ENCODE measurements at places on chromosomes 1 and 21.

DNA sequence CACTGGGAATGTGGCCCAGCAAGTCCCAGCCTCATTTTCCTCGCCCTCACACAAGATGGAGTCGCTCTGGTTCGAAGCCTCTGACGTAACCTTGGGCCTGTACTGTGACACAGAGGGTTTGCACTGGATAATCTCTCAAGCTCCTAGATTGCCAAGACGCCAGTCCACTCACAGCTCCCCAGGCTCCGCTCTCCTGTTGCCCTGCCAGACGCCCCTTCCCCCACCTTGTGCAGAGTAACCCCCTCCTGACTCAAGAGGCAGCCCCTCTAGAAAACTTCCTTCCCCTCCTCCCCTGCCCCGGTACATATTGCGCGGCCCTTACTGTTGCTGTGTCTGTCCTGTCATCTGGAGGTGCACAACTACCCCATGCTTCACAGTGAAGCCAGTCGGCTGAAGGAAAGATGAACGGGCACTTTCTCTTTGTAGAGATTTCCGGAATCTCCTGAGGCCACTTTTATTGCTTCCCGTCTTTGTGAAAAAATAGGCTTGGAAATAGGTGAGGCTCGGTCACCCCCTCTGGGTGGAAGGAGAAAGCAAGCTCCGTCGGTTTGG, 981 bp upstream of the KIAA1614 start:
- peak; percentile 67 for DNase-seq

GRCh38 chr1:204139088-204139487, 12.8 kb downstream of the ETNK2 start:
- no peak for DNase-seq

GRCh38 chr1:171772312-171772711, 9.1 kb upstream of the METTL13 start:
- no peak for DNase-seq

DNA sequence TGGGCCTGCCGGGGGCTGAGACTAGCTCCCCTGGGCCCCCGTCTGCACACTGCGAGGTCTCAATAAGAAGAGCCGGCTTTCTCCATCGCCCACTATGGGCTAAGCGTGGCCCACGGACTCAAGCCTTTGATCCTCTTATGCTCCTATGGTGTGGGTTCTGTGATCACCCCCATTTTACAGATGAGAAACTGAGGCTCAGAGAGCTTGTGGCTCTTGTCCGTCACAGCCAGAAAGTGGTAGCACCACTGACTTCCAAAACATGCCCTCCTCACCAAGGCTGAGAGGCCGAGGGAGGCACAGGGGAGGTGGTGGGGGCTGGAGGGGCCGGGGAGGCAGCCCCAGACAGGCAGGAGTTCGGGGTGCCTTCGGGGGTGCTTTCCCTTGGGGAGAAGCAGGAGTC, 39.0 kb upstream of the CASZ1 start:
- no peak for DNase-seq

- DNase-seq: no peak
These were observed 13.9 kb downstream of the DDX20 start for GRCh38 chr1:111769517-111770146.

DNA sequence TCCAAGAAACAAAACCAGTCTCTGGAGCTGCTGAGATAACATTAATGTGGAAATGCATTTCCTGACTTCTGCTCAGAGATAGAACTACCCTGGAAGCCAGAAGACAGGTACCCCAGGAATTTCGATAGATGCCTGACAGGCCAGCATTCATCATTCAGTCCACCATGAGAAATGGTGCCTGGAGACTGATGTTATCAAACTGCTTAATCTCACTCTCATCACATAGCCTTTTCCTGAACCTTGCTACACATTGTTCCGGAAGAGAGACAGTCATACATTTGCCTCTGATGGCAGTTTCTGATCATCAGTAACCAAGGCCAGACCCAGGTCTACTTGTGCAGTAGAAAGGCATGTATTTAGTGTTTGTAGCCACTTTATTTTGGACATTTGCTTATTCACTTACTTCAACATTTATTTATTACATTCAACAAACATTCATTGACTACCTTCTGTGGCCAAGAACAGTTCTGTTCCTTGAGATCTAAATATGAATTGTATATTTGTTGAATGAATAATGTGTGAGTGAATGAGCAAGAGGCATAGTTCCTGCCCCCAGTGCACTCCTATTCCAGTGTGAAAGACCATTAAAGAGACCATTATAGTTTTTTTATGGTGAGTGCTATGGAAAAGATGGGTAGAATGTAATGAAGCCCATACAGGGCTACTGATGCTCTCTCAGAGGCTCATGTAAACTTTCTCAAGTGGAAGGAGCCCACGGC, 485.7 kb downstream of the NUF2 start:
- DNase-seq: no peak

DNA sequence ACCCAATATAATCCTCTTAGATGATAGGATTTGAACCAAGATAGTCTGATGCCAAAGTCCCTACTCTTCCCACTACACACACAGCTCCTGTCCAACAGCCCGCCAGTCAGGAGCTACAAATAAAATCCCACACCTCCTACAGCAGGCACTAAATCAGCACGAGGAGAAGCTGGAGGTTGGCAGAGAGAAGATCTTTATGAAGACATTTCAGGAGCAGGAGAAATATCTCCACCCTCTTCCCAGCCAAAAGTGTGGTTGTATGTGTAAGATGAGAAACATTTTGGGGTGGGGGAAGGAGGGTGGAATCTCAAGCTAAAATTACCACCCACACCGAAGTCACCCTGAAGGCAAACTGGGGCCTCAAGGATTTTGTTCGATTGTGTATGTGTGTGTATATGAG, 54.5 kb downstream of the PLXNA2 start:
- no peak for DNase-seq

GRCh38 chr1:42731585-42731984, 8.5 kb downstream of the CLDN19 start:
- DNase-seq: no peak

- no peak for DNase-seq
These were observed 108.2 kb downstream of the CLEC20A start for GRCh38 chr1:178388418-178389145.

DNA sequence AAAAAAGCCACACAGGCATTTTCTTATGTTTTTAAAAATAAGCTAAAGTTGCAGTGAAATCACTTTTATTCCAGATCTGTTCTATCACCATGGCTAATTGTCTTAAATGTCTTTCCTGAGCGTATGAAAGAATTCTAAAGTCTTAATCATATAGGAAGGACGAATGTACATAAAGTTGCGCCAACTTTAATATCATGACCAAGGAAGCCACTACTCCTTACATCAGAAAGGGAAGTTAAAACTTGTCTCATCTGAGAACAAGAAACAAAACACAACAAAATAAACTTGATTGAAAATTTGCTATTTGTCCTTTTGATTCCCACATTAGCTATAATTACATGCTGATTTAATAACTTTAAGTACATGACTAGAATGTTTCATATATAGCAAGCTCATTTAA, 26.5 kb downstream of the CNIH4 start:
- DNase-seq: no peak

GRCh38 chr1:181482521-181483284, 614 bp upstream of the CACNA1E start:
- no peak for DNase-seq

DNA sequence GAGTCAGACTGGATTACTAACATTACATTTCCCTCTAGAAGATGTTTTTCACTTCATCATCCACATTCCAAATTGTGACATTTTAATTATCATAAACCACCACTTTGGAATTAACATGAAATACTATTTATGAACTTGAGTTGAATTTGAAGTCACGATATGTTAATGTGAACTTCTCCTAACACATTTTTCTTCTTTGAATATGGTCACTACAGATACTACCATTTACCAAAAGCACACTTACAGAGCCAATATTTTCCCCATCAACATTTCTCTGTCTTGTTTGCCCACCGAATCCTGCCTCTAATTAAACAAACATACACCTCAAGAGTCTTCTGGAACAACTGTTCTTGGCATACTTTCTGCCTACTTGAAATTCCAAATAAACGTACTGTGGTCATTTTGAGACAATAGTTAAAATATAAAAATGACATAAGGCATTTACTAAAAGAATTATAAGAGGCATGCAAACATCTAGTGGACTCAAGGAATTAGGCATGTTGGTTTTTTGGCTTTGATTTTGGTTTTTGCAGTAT, 177.4 kb downstream of the AKT3 start:
- no peak for DNase-seq

- no peak for DNase-seq
These were observed 31.0 kb upstream of the EFCAB14 start for GRCh38 chr1:46749921-46750404.

- no peak for DNase-seq
These were observed 166.7 kb downstream of the MIS18A start for GRCh38 chr21:32112195-32112594.

GRCh38 chr21:46334351-46335140, 10.6 kb downstream of the PCNT start:
- DNase-seq: no peak

- DNase-seq: no peak
These were observed 86.9 kb upstream of the GORAB start for GRCh38 chr1:170445096-170445495.

GRCh38 chr1:2098301-2098698, 48.1 kb downstream of the PRKCZ start:
- no peak for DNase-seq

DNA sequence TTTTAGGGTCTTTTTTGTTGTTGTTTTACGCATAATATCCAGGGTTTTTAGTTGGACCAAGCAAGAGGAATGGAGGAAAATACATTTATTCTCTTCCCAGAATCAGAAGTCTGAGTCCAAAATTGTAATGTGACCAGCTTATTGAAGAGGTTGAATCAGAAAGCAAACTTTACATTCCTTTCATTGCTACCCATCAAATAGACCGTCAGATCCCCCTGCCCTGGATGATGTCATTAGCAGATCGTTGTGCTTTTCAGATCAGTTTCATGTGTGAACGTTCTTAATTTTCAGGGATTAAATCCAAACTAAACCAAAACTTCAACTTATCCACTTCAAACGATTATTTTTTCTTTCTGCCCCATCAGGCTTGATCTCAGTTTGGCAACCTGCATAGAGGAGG, 85.7 kb upstream of the NGF start:
- DNase-seq: no peak

- no peak for DNase-seq
These were observed 19.5 kb downstream of the LACTBL1 start for GRCh38 chr1:22953057-22953739.

DNA sequence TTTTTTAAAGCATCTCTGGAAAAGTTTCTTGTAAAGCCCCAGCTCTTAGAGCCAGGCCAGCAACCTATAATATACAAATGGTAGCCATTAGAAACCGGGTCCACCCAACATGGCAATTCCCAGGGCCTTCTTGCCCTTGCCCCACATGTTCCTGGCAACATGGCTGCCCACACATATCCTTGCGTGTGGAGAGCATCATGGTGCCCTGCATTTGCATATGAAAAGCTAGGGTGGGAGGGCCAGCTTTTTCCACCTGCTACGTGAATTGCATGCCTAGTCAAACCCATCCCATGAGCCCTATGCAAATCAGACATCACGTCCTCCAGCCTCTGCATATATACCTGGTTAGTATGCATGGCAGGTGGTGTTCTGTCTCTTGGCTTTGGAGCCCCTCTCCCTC, 88.2 kb downstream of the RABGAP1L start:
- DNase-seq: no peak

DNA sequence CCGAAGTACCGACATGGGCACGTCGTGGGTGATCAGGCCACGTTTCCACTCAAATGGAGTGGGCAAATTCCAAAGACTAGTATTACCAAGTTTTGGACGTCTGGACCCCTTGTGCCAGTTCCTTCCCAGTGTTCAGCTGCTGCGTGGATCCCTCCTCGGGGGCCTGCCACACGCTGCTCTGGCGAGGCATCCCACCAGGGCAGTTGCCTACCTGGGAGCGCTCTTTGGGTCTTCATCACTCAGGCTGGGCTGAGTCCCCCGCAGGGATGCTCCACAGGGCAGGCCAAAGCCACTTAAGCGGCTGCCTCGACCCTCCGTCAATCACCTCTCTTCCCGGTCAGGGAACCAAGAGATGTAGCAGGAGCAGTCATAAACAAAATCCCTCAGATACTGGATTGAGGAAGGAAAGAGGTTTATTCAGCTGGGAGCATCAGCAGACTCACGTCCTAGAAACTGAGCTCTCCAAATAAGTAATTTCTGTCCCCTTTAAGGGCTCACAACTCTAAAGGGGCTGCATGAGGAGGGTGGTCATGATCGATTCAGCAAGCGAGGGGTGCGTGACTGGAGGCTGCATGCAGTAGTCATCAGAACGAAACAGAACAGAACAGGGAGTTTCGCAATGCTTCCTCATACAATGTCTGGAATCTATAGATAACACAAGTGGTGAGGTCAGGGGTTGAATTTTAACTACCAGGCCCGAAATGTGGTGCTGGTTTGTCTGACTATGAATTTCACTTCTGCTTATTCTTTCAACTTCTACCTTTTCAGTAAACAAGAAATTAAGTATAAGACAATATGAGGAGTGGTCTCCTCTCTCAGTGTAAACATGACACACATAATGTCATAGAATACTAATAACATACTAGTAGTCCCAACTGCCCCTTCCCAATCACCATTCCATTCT, 998.6 kb upstream of the NCAM2 start:
- DNase-seq: no peak

DNA sequence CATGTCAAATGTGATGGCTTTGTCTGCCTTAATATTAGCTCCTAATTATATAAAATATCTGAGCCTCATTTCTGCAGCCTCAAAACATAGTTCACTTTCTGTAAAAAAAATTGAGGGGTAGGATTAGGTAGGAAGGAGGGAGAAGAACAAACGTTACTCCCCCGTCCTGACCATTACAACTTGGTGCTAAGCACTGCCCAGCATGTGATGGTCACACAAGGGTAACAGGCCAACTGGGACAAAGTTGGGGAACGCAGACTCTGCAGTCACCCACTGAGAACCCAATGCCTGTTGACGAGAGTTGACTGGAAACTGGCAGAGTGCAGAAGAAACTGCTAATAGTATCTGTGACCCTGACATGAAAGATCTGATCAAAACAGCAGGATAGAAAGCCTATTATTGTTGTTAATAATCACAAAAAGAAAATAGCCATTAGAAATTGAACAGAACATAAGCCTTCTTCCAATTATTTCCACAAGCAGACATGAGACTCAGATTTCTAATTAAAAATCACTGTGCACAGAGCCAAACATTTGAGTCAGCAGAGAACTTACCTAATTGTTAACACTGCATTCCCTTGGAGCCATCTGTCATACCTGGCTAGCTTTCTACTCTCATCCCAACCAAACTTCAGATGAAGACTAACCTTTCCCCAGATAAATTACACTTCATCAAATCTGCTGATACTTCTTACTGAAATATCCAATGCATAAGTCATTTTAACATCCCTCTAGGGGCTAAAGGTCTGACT, 5.5 kb downstream of the SORT1 start:
- DNase-seq: no peak

- DNase-seq: no peak
These were observed 22.9 kb upstream of the FOXE3 start for GRCh38 chr1:47393141-47393540.

DNA sequence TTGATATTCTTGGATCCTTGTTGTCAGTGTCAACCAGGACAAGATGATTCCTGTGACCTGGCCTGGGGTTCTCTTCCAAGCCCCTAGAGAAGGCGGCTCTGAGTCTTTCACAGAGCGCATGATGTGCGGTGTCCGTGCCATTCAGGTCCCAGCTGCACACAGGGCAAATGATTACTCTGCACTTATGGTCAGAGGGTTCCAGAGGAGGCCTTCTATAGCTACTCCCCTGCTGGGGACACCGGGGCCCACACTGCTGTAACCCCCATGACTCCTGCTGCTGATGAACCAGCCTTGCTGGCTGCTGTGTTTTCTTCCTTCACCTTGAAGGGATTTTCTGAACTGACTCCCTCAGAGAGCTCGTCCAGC, 1.5 kb downstream of the PTGFRN start:
- no peak for DNase-seq

GRCh38 chr1:207500306-207500705, 4.3 kb downstream of the CR1 start:
- no peak for DNase-seq
